ENCODE measurements at places on chromosomes 6 and 20.

DNA sequence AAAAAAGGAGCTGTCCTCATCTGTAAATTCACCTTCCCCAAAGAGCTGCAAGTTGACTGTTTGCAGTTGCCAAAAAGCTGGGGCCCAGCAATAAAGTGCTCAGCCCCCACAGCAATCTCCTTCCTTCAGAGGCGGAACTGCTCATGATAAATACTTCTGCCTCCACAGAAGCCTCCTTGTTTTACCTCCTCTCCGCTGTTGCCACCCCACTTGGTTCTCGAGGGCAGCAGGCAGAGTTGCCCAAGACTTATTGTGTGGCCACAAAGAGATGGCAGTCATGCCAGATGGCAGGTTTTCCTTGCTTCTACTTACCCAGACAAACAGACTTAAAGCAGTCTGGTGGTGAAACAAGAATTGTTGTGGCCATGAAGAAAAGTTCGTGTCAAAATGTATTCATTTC, 66.3 kb downstream of the SLX4IP start:
- no peak overlapping the region for H3K27ac ChIP-seq
- no peak for DNase-seq
- H3K27me3 ChIP-seq = no peaks in the 10 kb centered on the region

DNA sequence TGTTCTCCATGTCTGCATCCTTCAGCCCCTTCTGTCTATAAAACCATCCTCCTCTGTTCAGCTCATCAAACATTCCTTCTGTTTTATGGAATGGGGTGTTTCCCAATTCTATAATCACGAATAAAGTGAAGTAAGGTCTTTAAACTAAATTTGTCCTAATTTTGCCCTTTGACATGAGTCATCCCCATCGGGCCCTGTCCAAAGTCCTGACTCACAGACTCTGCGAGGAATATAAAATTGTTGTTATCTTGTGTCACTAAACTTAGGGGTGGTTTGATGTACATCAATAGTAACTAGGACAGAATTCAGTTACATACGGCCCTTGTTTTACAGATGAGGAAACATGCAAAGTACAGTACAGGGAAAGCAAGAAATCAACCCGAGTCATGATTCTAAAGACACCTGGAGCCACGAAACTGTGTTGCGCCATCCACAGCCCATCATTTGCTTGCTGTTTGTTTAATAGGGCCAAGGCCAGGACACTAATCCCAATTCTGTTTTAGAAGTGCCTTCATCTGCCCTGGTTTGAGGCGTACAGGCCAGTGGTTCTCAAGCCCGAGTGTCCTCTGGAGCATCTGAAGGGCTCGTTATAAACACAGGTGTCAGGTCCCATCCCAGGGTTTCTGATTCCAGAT, 2.8 kb downstream of the ACSS1 start:
- H3K4me3 ChIP-seq = no peak overlapping the region
- H3K27ac ChIP-seq = no peak overlapping the region
- H3K27me3 ChIP-seq = no peaks in the 10 kb centered on the region
- H3K4me1 ChIP-seq = peaks cover 75% of the 10 kb centered on the region

DNA sequence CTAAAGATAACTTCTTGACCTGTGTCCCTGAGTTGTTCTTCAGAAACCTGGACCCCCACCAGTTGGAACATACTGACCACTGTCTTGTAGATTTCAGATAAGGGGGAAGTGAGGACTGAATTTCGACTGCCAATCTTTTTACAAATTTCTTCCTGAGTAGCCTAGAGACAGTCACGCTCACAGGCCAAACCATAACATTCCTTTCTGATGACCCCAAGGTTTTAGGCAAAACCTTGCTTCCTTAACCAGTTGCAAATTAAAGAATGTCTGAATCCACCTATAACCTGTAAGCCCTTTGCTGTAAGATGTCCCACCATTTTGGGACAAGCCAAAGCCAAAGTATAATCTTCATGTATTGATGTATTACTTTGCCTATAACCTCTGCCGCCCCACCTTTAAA, 306.9 kb downstream of the LRFN2 start:
- no peaks in the 10 kb centered on the region for H3K4me1 ChIP-seq
- H3K36me3 ChIP-seq = no peaks in the 10 kb centered on the region
- H3K27me3 ChIP-seq = no peaks in the 10 kb centered on the region
- no peak for DNase-seq
- H3K4me3 ChIP-seq = no peak overlapping the region

- no peak for DNase-seq
- no peaks in the 10 kb centered on the region for H3K4me1 ChIP-seq
- H3K4me3 ChIP-seq = no peak overlapping the region
- no peaks in the 10 kb centered on the region for H3K36me3 ChIP-seq
Measured at GRCh38 chr6:148085631-148086331, 256.9 kb upstream of the SASH1 start.

DNA sequence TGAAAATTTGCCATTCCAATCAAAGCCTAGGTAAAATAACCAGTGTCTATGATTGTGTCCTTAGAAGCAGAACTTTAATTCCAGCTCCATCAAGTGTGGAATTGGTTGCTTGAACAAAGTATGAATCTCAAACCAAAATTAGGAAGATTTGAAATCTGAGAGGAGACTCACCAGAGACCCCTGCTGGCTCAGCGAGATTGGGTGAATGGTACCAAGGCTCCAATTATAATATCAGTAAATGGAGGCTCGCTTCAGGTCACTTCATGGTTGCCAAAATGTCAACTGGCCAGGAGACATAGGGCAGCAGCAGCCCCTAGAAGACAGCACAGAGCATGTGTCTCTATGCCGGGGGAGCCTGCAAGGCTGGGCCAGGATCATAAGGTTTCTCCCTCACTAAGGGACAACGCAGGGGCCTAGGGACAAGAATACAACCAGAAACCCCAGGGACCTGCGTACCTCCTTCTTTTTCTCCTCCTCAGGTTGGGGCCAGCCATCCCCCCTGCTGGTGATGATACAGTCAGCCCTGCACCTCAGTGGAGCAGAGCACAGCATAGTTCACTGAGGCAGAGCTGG, 14.0 kb downstream of the RBL1 start:
- H3K27me3 ChIP-seq = no peaks in the 10 kb centered on the region
- H3K4me1 ChIP-seq = no peaks in the 10 kb centered on the region
- peak; percentile 20 for DNase-seq

DNA sequence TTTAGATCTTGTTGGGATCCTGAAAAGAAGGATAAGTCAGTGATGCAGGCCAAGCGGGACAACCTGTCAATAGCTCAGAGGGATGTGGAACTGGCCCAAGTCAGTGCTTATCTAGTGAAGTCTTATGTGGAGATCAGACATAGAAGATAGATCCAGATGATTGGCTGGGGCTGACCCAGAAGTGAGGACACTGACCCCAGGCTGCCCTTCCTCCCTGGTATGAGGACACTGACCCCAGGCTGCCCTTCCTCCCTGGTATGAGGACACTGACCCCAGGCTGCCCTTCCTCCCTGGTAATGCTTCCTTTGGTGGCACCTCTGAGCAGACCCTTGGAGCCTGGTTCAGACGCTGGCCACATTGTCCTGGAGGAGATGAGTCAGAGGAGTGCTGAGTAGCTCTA, 159.7 kb downstream of the PHACTR3 start:
- H3K27me3 ChIP-seq = no peaks in the 10 kb centered on the region
- no peak for DNase-seq
- no peak overlapping the region for H3K4me3 ChIP-seq
- H3K36me3 ChIP-seq = no peaks in the 10 kb centered on the region
- no peak overlapping the region for H3K27ac ChIP-seq

- no peaks in the 10 kb centered on the region for H3K27me3 ChIP-seq
- peak; percentile 36 for DNase-seq
- no peak overlapping the region for H3K27ac ChIP-seq
- peaks cover 6% of the 10 kb centered on the region for H3K4me1 ChIP-seq
- no peaks in the 10 kb centered on the region for H3K36me3 ChIP-seq
Measured at GRCh38 chr6:130913120-130913519, 85.9 kb downstream of the SMLR1 start.

- DNase-seq = peak; percentile 30
- no peak overlapping the region for H3K4me3 ChIP-seq
- H3K36me3 ChIP-seq = no peaks in the 10 kb centered on the region
- H3K27ac ChIP-seq = peak overlapping the region; percentile 3
- H3K27me3 ChIP-seq = no peaks in the 10 kb centered on the region
- no peaks in the 10 kb centered on the region for H3K4me1 ChIP-seq
Measured at GRCh38 chr6:100664274-100665040, 199.7 kb upstream of the SIM1 start.

DNA sequence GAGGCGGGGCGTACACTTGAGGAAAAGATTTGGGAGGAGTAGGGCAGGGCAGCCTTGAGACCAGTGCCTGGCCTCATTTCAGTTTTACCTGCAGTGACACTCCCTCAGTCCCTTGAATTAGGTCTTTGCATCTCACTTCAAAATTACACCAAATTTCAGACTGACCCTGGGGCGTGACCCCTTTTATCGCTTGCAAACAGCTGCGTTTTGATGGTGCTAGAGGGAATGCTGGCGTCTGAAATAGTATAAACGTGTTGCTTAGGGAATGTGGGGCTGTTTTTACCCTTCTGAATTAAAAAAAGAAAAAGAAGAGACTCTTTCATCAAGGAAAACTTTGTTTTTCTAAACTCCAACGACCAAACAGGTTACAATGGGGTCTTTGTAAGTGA, 21.0 kb downstream of the COL9A1 start:
- no peaks in the 10 kb centered on the region for H3K27me3 ChIP-seq
- no peak overlapping the region for H3K27ac ChIP-seq

DNA sequence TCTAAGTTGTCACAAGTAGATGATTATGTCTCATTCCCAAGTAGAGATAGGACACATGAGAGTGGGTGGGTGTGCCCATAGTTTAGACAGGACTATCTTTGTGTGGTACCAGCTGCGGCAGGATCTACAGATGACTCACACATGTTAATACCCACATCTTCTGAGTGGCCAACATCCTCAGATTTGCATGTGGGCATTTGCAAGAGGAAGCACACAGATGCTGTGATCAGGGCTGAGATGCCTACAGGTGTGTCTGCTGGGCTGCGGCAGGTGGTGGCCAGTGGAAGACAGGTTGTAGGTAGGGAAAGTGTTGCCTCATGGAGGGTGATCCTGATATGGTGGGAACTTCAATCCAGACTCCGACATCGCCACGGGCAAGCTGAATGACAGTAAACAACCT, 50.8 kb downstream of the UTRN start:
- DNase-seq = peak; percentile 84
- H3K4me1 ChIP-seq = peaks cover 73% of the 10 kb centered on the region
- no peaks in the 10 kb centered on the region for H3K36me3 ChIP-seq
- peak overlapping the region; percentile 34 for H3K4me3 ChIP-seq

DNA sequence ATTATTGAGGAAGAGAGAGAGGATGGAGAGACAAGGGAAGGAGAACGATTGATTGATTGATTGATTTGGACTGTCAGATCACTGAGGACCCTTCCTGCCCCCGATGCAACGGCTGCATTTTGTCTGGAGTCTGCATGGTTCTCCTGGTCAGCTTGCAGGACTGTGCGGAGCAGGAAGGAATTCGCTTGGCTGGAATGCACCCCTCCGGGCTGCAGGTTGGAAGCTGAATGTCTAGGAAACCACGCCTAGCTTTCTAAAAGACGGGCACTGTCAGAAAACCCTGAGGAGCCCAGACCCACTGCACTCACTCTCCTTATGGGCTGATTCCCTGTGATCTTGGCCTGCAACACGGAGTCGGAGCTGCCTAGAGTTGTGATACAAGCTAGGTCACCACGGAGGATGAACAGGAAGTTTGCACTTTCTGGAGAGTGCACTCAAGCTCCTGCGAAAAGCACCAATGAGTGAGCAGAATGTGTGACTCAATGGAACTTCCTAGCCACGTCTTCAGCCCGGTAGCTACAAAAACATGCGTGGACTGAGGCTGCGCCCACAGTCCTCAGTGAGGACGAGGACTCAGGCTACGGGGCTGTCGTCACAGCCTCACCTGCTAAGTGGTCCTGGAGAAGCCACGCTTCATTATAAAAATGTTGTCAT, 14.4 kb downstream of the DACT2 start:
- no peaks in the 10 kb centered on the region for H3K36me3 ChIP-seq
- H3K4me1 ChIP-seq = no peaks in the 10 kb centered on the region
- H3K4me3 ChIP-seq = no peak overlapping the region
- no peaks in the 10 kb centered on the region for H3K27me3 ChIP-seq
- no peak for DNase-seq

- H3K36me3 ChIP-seq = no peaks in the 10 kb centered on the region
- H3K4me3 ChIP-seq = no peak overlapping the region
- no peaks in the 10 kb centered on the region for H3K4me1 ChIP-seq
- H3K27me3 ChIP-seq = no peaks in the 10 kb centered on the region
Measured at GRCh38 chr20:24934101-24934661, 14.9 kb upstream of the CST7 start.

DNA sequence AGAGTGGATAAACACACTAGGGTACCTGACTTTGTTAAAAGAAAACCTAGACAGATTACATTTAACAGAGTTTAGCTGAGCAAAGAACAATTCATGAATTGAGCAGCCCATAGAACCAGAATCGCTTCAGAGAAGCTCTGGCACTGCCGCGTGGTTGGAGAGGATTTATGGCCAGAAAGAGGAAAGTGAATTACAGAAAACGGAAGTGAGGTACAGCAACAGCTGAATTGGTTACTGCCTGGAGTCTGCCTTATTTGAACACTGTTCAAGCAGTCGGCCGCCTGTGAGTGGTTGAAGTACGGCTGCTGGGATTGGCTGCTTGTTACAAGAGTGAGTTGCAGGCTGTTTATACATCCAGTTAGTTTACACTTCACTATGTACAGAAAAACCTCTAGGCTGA, 253.8 kb upstream of the CDYL start:
- H3K4me1 ChIP-seq = no peaks in the 10 kb centered on the region
- no peak overlapping the region for H3K4me3 ChIP-seq
- H3K27ac ChIP-seq = no peak overlapping the region
- peak; percentile 13 for DNase-seq
- peaks cover 2% of the 10 kb centered on the region for H3K27me3 ChIP-seq
- no peaks in the 10 kb centered on the region for H3K36me3 ChIP-seq

GRCh38 chr6:36493319-36493718, 50.5 kb downstream of the KCTD20 start:
- no peak overlapping the region for H3K4me3 ChIP-seq
- H3K27ac ChIP-seq = no peak overlapping the region
- no peaks in the 10 kb centered on the region for H3K27me3 ChIP-seq
- peaks cover 68% of the 10 kb centered on the region for H3K36me3 ChIP-seq

- H3K27me3 ChIP-seq = no peaks in the 10 kb centered on the region
- no peak overlapping the region for H3K4me3 ChIP-seq
- no peaks in the 10 kb centered on the region for H3K4me1 ChIP-seq
- H3K27ac ChIP-seq = no peak overlapping the region
- DNase-seq = no peak
- H3K36me3 ChIP-seq = no peaks in the 10 kb centered on the region
Measured at GRCh38 chr6:137647762-137648447, 153.7 kb upstream of the OLIG3 start.

DNA sequence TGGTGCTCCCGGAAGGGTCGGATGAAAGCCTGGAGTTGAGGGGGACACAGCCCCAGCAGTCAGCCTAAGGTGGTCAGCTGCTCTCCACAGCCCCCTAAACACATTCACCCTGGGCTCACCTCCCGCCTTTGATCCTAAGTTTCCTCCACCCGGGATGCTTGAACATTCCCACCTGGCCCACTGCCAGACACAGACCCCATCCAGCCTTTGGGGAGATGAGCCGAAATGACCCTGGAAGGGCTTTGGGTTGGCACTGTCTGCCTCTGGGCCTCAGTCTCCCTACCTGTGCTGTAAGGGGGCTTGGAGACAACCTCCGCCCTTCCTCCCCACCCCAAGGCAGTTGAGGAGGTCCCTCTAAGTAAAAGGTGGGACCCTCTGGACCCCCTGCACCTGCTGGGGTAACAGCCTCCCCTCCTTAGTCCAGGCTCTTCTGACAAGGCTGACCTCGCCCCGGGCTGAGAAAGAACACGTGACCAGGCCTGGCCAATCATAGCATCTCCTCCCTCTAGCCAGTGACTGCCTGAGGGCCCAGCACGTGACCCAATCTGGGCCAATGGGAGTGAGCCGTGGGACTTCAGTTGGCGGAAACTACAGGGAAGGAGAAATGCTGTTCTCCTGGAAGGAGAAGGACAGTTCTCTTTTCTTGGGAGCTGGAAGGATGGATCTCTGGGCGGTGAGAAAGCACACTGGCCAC, 16.9 kb upstream of the UBE2V1 start:
- H3K4me3 ChIP-seq = no peak overlapping the region
- DNase-seq = no peak
- H3K27ac ChIP-seq = no peak overlapping the region
- H3K4me1 ChIP-seq = no peaks in the 10 kb centered on the region
- H3K27me3 ChIP-seq = no peaks in the 10 kb centered on the region

All from B cell (primary cell).